ENCODE measurements at places on chromosomes 1 and 21. TPM values are rescaled to one million over a fixed set of nuclear protein-coding genes. Genes with fewer than 3 reads are reported as not detected.

ALDH4A1 gene
- total RNA-seq, result 3.9 TPM

XCL1 gene
- 86.0 TPM for total RNA-seq

DMRTA2 gene
- not detected for total RNA-seq

BLACAT1 gene
- total RNA-seq, result 0.19 TPM

ERG gene
- total RNA-seq, result not detected

OR10Z1 gene
- not detected for total RNA-seq

B3GALT2 gene
- total RNA-seq, result not detected

PKP1 gene
- 0.04 TPM for total RNA-seq

C1QC gene
- total RNA-seq, result not detected

CHRM3 gene
- total RNA-seq, result 0.36 TPM

ABCD3 gene
- 33.3 TPM for total RNA-seq

SLAMF9 gene
- not detected for total RNA-seq

MMEL1 gene
- total RNA-seq, result 1.6 TPM

ADAMTS1 gene
- total RNA-seq, result not detected

SYNC gene
- total RNA-seq, result not detected

AQP10 gene
- not detected for total RNA-seq

LCE2A gene
- total RNA-seq, result not detected

ADCY10 gene
- not detected for total RNA-seq

LAMB3 gene
- total RNA-seq, result 0.88 TPM

XCL2 gene
- 136 TPM for total RNA-seq

TSACC gene
- total RNA-seq, result not detected

LINGO4 gene
- total RNA-seq, result not detected

OR2L13 gene
- total RNA-seq, result not detected

SH2D1B gene
- not detected for total RNA-seq

ATXN7L2 gene
- total RNA-seq, result 14.6 TPM

HEYL gene
- total RNA-seq, result 0.08 TPM

LAPTM5 gene
- total RNA-seq, result 232 TPM

Measured in activated naive CD8-positive, alpha-beta T cell treated with anti-CD3 and anti-CD28 coated beads for 36 hours (primary cell).